Thyroid gland (tissue), 4 donors: ENCODE measurements at places on chromosomes 16 and 17.
A peak's percentile ranks its signal among the peaks of the same experiment; 100 is the strongest.

- no peaks in the 10 kb centered on the region for H3K36me3 ChIP-seq
- no peak overlapping the region for H3K27ac ChIP-seq
- H3K4me3 ChIP-seq: no peak overlapping the region
- H3K27me3 ChIP-seq: no peaks in the 10 kb centered on the region
Observed at GRCh38 chr16:35794896-35795295, 2335.5 kb downstream of the TP53TG3F start.

DNA sequence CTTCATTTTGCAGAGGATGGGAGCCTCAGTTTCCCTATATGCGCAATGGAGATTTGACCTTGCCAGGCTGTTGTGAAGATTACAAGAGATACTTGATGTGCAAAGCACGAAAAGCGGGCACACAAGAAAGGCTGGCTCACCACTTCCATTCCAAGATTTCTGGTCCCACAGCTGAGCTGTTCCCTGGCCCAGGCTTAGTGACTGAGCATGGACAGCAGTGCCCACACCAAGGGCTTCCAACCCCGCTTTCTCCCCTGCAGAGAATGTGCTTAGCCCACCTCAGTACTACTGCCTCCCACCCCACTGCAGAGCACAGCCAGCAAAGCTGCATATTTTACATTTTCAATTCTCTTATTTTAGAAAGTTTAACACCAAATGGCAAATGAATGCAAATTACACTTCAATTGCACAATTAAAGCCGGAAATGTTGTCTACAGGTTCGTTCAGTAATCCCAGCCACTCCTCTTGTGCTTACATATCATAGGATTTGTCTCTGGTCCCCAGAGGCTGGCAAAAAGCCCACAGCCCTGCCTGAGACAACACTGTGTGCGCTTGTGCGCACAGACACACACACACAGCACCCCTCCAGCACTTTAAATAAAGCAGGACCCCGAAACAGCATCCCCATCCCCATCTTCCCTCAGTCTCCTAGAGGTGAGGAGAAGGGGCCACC lies 51.8 kb downstream of the VAC14 start:
- no peak overlapping the region for H3K4me3 ChIP-seq
- H3K27ac ChIP-seq: peak overlapping the region; percentile 95
- H3K4me1 ChIP-seq: peaks cover 55% of the 10 kb centered on the region
- DNase-seq: peak; percentile 52

DNA sequence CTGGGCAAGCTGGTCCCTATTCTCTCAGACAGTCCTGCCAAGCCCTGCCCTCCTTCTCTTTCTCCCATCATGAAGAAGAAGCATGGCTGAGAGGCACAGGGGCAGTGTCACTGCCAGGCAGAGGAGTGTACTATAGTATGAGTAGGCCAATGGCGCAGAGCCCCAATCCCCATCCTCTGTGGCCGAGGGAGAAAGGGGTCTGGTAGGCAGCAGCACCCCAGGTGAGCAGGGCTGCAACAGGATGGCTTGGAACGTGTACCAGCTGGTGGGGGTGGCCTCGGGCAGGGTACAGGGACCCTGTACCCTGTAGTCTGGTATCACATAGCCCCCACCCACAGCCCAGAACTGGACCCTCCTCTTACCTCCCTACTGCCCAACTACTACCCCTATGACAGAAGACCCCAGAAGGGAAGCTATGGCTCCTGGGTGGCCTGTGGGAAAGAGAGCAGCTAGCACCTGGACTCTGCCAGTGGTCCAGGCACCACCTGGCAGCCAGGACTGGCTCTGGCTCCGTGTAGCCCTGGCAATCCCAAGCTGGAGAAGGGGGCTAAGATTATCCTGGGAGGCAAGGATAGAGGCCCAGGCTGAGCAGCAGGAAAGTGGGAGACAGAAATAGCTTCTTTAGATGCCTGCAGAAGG lies 4.4 kb downstream of the SMARCD2 start:
- peaks cover 35% of the 10 kb centered on the region for H3K36me3 ChIP-seq
- no peak for DNase-seq
- H3K4me1 ChIP-seq: peaks cover 48% of the 10 kb centered on the region
- no peak overlapping the region for H3K4me3 ChIP-seq
- peak overlapping the region; percentile 86 for H3K27ac ChIP-seq
- H3K27me3 ChIP-seq: no peaks in the 10 kb centered on the region

DNA sequence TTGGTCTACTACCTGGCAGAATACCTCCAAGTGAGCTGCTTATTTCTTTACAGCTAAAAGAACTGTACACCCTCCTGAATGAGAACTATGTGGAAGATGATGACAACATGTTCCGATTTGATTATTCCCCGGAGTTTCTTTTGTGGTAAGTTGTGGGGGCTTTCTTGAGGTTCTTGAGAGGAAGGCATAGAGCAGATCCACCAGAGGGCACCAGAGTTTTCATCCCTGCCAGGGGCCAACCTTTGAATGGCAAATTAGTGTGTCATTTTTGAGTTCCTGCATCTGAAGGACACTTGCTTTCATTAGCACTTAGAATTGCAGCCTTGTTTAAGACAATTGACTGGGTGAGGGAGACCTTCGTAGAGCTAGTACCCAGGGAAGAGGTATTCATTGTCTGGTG lies 35.0 kb downstream of the NMT1 start:
- H3K36me3 ChIP-seq: peaks cover 42% of the 10 kb centered on the region
- no peak for DNase-seq
- H3K4me1 ChIP-seq: peaks cover 17% of the 10 kb centered on the region
- H3K27me3 ChIP-seq: no peaks in the 10 kb centered on the region
